HAP-1 (cell line): ENCODE measurements at places on chromosomes 1 and 21.

GRCh38 chr1:208103597-208104513, 140.3 kb downstream of the PLXNA2 start:
- no peak for DNase-seq

DNA sequence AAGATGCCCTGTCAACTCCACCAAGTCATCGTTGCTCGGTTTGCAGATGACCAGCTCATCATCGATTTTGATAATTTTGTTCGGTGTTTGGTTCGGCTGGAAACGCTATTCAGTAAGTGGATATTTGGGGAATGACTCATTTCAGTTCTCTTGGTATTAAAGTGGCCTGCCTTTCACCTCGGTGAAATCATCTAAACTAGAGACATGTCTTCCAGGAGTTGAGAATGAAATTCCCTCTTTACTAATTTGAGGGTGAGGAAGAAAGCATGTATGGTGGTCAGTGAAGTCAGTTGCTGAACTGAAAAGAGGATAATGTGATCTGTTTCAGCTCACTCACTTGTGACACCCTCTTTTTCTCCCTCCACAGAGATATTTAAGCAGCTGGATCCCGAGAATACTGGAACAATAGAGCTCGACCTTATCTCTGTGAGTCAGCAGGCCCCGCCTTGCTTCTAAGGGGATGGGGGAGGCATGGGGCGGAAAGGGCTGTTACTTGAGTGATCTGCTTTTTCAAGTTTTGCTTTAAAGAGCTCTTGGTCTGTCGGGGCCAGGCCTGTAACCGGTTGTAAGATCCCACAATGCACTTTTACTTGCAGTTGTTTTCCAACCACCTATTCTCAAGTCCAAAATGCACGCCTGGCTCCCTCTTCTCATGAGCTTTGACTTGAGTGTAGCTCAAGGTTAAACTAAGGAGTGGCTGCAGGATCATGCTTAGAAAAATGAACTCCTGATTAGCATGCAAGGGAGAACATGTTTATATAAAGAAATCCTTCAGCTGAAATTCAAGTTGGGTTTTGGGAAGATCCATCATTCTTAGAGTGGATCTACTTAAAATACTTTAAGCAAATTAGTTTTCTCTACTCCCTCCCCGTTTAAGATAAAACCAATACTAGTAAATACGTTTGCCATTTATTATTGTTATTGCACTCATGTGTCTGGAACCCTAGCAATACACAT, 59.8 kb downstream of the CAPN2 start:
- peak; percentile 58 for DNase-seq

- no peak for DNase-seq
These were observed 1388.1 kb downstream of the AMY1C start for GRCh38 chr1:105137543-105138457.

- no peak for DNase-seq
These were observed 11.2 kb upstream of the CACYBP start for GRCh38 chr1:174988539-174988938.

DNA sequence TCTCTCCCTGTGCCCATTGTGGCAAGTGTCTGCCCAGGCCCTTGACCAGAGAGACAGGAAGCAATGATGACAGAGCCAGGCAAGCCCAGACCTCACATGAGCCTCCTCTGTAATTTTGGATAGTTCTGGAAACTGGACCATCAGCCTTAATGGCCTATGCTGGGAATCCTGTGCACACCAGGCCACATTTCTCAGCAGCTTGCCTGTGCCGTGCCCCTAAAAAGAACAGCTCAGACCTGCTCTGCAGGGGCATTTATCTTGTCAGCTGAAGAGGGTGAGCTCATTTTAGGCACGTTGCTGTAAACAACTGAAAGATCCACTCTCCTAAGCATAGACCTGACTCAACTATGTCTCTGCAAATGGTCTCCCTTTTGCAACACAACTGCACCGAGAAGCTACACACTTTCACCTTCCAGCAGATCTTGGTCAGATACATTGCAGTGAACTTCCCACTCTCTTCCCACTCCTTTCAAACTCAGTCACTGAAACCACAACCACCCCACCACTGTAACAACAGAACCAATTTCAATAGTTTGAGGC, 53.5 kb upstream of the BACH1 start:
- DNase-seq: no peak

- DNase-seq: no peak
These were observed 68.2 kb upstream of the COL24A1 start for GRCh38 chr1:86224651-86225310.

- no peak for DNase-seq
These were observed 660 bp upstream of the PDE4B start for GRCh38 chr1:65791801-65792668.

DNA sequence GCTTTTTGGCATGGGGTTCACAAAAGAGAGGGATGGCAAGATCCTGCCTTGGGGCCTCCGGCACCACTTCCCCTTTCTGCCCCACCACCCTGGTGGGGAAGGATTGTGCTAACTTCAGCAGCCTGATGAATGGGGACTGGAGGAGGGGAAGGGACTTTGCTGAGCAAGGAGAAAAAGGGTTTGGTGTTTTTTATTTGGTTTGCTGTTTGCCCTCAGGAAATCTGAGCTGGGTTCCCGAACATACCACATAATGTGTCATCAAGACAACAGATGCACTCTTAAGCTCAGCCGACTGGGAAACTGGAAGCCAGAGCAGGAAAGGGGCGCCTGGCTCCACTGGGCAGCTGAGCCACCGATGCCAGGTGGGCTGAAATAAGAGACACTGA, 19.8 kb downstream of the OLFML2B start:
- no peak for DNase-seq

DNA sequence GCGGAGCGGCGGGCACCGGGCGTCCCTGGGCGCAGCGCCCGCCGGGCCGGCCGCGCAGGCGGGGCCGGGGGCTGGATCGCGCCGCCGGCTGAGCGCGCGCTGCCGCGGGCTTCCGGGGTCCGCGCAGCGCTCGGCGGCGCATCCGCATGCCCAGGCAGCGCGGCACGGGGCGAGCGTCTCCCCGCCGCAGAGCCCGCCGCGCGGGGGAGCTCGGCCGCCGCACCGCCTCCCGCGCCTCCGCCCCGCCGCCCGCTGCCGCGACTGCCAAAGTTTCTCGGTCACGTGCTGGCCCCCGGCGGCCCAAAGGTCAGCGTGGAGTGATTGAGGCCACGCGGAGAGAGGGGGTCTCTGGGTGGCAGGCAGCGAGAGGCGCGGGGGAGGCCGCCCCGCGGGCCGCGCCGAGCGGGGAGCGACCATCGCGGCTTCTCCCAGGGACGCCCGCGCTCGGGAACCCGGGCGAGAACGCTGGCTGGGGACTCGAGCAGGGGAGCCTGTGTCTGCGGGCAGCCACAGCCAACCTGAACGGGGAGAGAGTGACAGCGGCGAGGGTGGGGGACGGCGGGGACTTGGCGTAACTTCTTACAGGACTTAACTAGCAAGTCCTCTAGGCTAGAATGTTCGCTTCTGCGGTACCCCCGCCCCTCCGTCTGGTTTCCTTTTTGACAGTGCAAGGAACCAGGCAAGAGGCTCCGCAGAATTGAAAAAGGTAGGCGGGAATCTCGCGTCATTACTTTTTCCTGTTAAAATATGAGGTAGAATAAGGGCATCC, at the start of gene ILDR2:
Gene ILDR2, minus strand, starts transcription at position 180 of the 769 bp plus-strand sequence. CDS start 272 bp downstream, outside the sequence.
- no peak for DNase-seq

DNA sequence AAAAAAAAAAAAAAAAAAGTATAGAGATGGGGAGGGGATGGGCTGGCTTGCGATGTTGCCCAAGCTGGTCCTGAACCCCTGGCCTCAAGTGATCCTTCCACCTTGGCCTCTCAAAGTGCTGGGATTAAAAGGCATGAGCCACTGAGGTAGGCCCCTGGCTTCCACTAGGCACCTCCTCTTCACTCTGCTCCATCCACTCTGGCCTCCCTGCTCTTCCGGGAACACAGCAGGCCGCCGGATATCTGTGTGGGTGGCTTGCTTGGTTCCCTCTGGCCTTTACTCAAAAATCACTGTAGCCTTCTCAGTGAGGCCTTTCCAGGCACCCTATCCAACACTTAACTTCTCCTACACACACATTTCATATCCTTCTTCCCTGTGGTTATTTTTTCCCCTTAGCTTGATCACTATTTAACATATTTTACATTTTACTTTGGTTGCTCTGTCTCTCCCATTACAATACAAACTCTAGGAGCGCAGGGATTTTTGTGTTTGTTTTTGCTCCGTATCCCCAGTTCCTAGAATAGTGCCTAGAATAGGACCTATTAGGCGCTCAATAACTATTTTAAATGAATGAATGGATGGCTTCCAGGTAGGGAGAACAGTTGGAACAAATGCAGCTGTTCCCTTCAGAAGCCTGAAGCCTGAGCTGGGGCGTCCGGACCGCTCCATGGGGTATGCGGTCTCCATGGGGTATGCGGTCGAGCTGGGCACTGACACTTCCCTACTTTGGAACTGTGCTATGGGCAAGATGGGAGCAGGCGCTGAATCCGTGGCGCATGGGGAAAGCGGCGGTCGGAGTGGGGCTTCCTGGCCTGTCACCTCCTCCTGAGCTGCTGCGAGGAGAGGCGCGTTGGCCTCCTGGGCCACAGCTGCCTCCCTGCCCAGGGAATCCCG, 46.7 kb downstream of the H3-3A start:
- DNase-seq: no peak

GRCh38 chr21:33259995-33260394, 6.2 kb upstream of the IL10RB start:
- no peak for DNase-seq

GRCh38 chr1:226634166-226634588, 85.6 kb downstream of the STUM start:
- peak; percentile 87 for DNase-seq

- no peak for DNase-seq
These were observed 7.0 kb downstream of the SOD1 start for GRCh38 chr21:31666445-31667010.

DNA sequence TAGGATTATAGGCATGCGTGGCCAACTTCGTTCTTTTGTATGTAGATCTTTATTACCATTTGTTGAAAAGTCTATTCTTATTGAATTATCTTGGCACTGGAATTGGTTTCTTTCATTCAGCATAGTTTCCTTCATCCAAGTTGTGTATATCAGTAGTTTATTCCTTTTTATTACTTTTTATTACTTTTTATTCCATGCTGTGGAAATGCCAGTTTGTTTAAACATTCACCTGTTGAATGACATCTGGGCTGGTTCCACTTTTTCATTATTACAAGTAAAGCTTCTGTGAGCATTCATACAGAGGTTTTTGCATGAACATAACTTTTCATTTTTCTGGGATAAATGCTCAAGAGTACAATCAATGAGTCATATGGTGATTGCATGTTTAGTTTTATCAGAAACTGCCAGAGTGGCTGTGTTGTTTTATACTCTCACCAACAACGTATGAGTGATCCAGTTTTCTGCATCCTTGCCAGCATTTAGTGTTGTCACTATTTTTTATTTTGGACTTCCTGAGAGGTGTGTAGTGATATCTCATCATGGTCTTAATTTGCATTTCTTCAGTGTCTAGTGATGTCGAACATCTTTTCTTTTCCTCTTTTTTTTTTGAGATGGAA, 28.6 kb downstream of the PTPRU start:
- no peak for DNase-seq

DNA sequence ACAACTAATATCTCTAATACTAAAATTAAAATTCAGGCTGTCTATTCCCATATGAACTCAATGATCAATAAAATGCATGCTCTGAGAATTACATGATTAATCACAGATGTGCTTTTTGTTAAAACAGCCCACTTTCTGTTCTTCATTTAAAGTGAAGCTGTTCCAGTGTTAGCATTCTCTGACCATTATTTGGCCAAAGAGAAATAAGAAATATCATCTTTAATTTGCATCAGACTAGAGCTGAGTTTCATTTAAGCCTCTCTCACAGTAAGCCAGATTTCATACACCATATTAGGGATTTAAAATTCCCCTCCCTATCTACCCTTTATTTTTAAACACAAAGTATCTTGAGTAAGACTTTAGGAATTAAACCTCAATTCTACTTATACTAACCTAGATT, 261.6 kb downstream of the TPR start:
- no peak for DNase-seq

DNA sequence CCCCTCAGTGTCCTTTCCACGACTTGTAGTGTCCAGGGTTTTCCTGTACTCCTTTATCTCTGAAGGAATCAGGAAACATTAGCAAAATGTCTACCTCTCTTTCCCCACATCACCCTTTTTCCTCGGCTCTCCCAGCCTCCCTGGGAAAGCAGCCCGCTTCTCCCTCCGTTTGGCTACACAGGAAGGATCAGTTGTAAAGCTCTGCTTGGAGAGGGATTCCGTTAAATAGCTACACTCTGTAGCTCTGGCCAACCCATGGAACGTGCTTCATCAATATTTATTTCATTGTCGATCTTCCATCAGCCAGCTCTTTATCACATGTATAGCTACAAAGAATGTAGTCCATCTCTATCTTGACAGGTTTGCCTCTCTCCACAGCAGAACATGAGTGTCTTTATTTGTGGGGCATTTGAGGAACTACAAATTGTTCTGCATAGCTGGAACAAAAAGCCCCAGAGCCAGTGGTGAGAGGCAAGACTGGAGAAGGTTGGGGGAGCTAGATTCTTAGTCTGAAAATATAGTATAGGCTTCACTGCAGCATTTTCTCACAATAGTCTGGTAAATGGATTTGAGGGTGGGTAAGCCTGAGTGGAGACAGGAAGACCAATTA, 191.8 kb downstream of the SLC35F3 start:
- DNase-seq: no peak

GRCh38 chr1:40404670-40405462, 31.3 kb downstream of the SMAP2 start:
- DNase-seq: peak; percentile 36

DNA sequence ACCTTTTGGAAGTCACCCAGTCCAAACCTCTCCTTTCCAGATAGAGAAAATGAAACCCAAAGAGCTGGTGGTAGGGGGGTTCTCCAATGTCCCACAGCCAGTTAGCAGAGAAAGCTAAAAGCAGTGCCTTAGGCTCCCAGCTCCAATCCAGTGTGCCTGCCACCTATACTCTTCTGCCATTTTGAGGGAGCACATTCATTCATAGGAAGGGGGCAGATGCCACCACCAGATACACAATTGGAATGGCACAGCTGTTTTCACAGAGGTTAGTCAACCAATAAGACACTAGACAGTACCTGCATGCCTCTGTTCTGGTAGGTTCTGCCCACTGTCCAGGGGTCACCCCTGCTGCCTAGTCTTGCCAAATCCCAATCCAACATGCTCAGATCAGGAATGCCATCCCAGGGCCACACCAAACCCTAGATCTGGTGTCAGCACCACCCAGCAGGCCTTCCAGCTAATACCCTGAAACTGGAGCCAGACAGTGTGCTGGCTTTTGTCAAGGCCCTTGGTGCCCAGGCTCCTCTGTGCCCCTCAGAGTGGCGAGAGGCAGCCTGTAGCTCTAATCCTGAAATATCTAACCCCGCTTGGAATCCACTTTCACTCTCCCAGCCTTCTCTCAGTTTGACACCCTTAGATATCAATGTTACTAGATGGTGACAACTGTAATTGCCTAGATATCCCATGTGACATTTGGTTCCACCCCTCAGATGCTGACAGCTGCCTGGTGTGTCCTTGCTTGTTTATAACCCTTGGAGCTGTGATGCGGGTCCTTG, 178.6 kb downstream of the TGFBR3 start:
- no peak for DNase-seq

- DNase-seq: no peak
These were observed 27.9 kb downstream of the WDR64 start for GRCh38 chr1:241679961-241680360.

DNA sequence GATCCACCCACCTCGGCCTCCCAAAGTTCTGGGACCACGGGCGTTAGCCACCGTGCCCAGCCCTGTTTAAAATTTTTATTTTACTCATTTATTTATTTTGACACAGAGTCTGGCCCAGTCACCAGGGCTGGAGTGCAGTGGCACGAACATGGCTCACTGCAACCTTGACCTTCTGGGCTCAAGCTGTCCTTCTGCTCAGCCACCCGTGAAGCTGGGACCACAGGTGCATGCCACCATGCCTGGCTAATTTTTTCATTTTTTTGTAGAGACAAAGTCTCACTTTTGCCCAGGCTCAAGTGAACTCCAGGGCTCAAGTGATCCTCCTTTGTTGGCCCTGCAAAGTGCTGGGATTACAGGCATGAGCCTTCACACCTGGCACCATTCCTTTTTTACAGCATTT, 27.5 kb upstream of the DNAJC6 start:
- no peak for DNase-seq
